G401 (cell line): ENCODE measurements at places on chromosomes 1 and 21. TPM values are rescaled to one million over a fixed set of nuclear protein-coding genes. Genes with fewer than 3 reads are reported as not detected.

HDGF gene
- 481 and 510 TPM in 2 replicates for total RNA-seq

RNU1-1 gene
- total RNA-seq = not detected in 2 replicates

IL10 gene
- not detected in 2 replicates for total RNA-seq

GJC2 gene
- total RNA-seq = 0.74 and 1.2 TPM in 2 replicates

PRR9 gene
- total RNA-seq = not detected in 2 replicates

FBXO2 gene
- total RNA-seq = 138 and 175 TPM in 2 replicates

AADACL3 gene
- total RNA-seq = not detected in 2 replicates

ZNF695 gene
- total RNA-seq = 15.6 and 38.0 TPM in 2 replicates

MARK1 gene
- 4.0 and 6.4 TPM in 2 replicates for total RNA-seq

GRHL3 gene
- total RNA-seq = 1.5 and 2.6 TPM in 2 replicates

PRAMEF14 gene
- total RNA-seq = 1.5 TPM in 1 of 2 replicates, not detected in the other

GRCh38 chr1:222136869-222137268 lies 395.0 kb upstream of the DUSP10 start:
- DNase-seq = no peak

DNA sequence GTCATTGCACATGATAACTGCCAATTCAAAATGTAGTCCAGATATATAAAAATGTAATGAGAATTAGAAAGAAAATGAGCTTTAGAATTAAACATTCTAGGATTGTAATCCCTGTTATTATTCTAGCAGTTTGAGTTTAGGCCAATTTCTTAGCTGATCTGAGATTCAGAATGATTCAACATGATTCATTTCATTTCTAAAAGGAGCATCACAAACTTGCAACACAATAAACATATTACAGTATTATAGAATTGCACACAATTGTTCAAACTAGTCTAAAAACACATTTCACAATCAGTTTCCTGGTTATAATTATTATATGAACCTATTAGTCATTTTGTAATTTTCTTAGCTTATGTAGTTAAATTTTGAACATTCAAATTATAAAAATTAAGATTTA lies 43.3 kb upstream of the TSHB start:
- DNase-seq = no peak

- DNase-seq = peak; percentile 73
These were observed 436.4 kb downstream of the PLA2G4A start for GRCh38 chr1:187264995-187265602.

DNA sequence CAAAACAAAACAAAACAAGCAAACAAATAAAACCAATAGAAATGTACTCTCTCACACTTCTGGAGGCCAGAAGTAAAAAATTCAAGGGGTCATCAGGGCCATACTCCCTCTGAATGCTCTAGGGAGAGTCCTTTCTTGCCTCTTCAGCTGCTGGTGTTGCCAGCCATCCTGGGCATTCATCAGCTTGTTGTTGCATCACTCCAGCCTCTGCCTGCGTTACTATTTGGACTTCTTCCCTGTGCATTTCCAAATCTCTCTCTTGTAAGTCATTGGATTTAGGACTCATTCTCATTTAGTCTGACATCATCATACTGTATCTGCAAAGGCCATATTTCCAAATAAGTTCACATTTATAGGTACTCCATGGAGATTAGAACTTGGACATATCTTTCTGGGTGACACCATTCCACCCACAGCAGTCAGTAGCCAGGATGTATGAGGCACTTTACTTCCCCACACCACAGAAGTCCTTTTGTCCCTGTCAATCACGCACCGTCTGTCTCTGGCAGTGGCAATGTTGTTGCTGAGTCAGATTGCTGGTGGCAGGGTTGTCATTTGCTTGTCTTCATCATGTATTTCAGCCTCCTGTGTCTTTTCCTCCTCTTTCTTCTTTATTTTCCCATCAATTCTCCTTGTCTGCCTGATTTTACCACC lies 151.0 kb upstream of the KCNJ6 start:
- DNase-seq = no peak

DNA sequence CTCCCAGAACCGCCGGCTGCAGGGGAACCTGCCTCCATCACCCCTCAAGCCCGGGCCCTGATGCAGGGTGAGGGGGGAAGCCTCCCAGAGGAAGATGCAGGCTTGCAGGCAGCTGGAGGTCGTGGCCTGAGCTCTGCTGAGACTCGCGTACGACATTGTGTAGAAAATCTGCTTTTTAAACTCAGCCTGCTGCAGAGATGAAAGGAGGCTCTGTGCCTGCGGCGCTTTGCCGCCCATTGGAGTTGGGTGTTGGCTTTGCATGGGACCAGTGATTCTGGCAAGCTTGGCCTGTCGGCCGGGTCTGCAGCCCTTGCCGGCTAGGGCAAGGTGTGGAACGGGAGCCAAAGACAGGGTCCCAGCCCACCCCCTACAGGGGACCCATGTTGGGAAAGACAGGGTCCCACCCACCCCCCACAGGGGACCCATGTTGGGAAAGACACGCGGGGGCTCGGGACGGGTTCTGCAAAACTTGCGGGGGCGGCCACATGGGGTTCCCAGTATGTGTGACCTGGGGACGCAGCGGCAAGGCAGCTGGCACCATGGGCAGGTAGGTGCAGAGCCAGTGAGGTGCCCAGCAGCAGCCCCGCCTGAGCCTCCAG lies 55.6 kb downstream of the SLX9 start:
- DNase-seq = no peak

DNA sequence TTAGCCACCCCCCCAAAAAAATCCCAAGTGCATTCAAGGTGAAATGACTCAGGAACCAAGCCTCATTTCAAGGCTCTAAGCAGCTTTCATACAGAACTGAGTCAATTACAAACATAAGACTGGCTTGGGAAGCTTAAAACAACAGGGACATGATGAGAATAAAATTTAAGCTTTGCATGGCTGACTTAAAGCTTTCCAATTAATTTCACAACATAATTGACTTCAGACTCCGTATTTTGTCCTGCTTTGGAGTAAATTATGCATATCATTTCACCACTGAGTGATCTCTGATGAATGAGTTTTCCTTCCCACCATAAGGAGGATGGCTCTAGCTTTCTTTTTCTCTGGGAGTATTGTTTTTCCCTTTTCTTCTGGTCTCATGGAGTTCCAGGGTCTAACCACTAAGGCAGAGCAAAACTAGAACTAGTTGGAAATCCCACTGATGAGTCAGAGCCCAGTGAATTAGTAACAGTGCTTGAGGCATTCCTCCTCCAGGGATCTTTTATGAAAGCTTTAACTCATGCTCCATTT lies 72.8 kb downstream of the XCL2 start:
- no peak for DNase-seq

DNA sequence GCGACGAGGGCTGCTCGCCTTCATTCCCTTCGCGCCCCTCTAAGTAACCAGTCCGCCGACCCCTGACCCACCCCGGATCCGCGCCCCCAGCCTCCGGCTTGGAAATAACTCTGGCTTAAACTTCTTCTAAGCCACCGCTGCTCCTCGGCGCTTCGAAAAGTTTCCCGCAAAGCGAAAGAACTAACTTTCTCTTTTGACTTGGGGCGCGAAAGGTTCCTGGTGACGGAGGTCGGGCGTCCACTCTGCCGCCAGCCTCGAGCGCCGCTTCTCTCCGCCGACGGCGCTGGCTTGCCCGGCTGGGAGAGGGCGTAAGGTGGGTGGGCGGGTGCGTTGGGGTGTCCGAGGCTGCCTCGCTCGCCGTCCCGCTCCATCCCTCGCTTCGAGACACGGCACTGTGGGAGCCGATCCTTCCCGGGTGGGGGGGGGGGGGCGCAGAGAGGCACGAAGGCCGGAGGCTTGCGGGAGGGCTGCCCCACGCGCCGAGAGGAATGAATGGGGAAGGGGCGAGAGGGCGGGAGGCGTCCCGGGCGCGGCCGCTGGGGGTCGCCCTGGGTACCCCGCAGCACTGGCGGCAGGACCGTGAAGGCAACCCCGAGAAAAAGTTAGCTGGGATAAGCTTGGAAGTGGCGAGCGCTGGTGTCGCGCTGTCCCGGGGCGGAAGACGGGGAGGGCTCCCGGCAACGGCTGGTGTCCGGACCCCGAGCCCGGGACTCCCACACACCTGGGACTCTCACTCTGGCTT lies 569 bp downstream of the ATF3 start:
- no peak for DNase-seq

DNA sequence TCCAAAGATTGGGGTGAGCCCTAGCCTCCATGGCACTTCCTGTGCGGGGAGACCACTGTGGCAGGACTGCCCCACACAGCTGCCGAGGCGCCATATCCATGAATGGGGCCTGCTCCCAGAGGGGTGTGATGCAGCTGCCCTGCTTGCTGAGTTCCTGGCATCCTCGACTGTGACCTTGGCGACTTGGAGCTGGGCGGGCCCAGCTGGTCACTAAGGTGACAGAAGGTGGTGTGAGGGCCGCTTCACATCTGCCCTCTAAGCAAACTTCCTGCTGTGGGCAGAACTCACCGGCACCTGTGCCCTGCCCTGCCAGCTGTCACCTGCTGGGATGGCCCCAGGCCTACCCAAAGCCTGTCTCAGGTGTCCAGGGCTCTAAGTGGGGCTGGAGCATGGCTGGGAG lies 9.0 kb downstream of the TMEM61 start:
- no peak for DNase-seq

GRCh38 chr21:44454747-44455523 lies at the start of gene LRRC3:
Gene LRRC3 (plus strand): TSS chr21:44455510. CDS start chr21:44456645, 1,135 bp downstream.
- peak; percentile 40 for DNase-seq

GRCh38 chr1:246417813-246418564 lies 89.1 kb downstream of the SMYD3 start:
- DNase-seq = no peak

DNA sequence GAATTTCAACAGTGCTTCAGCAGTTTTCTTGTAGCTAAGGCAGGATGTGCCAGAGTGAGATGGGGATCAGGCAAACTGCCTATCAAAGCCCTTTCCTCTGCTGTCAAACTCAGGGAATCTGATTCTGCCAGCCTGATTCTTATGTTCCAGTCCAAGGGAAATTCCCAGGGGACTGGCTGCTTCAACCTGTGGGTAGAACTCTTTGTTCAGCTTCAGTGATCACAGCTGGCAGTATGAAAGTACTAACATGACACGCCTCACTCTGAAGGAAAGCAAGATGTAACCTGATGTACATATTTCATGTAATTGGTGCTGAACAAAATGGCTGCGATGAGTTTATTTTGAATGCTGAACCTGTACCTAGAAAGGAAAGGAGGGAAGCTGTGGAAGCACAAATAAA lies 40.1 kb upstream of the SLC5A9 start:
- no peak for DNase-seq

DNA sequence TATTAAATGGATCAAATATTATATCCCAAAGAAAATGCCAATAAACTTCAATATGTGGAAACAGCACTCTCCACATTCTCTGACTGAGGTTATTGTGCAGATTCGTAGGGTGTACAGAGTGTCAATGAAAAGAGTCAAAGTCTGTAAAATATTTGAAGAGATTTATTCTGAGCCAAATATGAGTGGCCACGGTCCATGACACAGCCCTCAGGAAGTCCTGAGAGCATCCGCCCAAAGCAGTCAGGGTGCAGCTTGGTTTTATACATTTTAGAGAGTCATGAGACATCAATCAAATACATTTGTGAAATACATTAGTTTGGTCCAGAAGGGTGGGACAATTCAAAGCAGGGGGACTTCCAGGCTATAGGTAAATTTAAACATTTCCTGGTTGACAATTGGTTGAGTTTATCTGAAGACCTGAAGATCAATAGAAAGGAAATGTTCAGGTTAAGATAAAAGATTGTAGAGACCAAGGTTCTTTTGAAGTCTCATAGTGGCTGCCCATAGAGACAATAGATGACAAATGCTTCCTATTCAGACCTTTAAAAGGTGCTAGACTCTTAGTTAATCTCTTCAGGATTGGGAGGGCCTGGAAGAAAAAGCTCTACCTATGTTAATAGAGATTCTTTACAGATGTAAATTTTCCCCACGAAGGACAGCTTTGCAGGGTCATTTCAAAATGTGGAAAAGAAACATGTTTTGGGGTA lies 569.5 kb downstream of the MATN1 start:
- no peak for DNase-seq

- peak; percentile 13 for DNase-seq
These were observed 991 bp downstream of the SELENBP1 start for GRCh38 chr1:151371370-151372057.

DNA sequence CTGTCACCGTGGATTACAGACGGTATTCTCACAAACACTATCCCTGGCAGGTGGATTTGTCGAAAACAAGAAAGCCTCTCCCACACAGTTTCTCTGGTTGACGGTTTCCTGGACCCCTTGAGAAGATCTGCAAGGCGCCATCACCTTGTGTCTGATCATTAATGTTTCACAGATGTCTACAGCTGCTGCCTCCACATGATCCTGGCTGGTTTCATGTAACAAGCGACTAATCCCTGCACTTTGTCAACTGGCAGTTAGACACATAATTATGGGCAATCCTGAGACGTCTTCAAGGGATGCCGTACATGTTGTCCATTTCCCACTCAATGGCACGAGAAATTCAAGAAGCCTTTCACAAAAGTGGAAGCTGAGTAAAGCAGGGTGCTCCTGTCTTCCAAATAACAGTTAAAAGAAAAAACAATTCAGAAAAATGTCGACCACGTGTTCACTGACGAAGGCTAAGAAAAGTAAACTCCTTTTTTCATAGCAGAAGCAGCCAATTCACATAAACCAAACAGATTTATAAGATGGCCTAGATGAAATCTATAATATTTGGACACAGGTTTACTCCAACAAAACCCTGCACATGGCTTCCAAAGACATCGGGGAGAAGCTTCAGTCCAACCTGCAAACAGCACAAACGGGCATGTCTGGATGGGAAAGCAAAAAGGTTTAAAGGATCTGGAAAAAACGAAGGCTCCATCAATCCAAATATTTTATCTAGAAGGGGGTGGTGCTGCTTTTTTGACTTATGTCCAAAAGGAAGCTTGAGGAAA lies 52.2 kb downstream of the CAPZB start:
- DNase-seq = no peak

- peak; percentile 70 for DNase-seq
These were observed 8.1 kb upstream of the TRAF3IP3 start for GRCh38 chr1:209747580-209748262.

DNA sequence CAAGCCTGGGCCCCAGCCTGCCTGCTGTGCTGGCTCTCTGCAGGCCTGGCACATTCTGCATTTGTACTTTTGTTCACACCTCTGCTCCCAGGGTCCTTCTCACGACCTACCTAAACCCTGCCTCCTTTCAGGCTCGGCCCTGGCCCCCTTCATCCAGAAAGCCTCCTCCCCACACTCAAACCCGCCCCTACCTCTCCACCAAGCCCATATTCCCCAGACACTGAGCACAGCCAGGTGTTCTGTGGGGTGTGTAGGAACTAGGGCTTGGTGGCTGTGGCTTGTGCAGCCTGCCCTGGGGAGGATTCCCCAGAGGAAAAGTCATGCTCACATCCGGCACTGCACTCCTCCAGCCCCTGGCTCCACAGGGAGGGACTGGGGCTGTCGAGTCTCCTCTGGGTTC lies 8.2 kb upstream of the MIXL1 start:
- DNase-seq = no peak

DNA sequence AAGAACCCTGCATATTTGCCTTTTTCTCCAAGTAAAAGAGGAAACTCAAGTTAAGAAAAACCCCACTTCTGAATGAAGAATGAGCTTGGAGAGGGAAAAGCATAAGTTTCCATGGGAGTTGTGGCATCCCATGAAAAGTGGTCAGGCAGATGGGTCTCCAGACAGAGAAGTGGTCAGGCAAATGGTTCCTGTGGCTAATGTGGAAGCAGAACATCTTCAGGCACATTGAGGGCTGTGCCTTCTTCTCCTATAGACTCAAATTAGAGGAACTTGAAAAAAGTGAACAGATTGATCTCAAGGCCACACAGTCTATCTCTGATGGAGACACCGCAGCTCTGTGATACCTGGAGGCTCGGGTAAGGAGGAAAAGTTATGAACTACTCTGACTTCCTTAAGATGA lies 55.7 kb upstream of the KIRREL1 start:
- DNase-seq = no peak
